Stimulated activated naive CD8-positive, alpha-beta T cell treated with anti-CD3 and anti-CD28 coated beads, Interleukin-15, amount 100 ng/mL, for 72 hours (primary cell): ENCODE measurements at places on chromosomes 5 and 9.

GRCh38 chr5:54332720-54333119 is 22.3 kb upstream of the ARL15 start:
- DNase-seq: no peak

GRCh38 chr5:106854922-106855321 is 815.8 kb downstream of the EFNA5 start:
- DNase-seq: no peak

DNA sequence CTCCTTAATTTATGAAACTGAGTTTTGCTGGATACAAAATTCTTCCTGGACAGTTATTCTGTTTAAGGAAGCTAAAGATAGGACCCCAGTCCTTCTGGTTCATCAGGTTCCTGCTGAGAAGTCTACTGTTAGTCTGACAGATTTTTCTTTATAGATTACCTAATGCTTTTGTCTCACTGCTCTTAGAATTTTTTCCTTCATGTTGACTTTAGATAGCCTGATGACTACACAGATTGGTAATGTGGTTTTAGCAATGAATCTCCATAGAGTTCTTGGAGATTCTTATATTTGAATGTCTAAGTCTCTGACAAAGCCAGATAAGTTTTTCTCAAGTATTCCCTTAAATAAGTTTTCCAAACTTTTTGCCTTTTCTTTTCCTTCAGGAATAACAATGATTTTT is 419.7 kb downstream of the CDH10 start:
- DNase-seq: no peak

DNA sequence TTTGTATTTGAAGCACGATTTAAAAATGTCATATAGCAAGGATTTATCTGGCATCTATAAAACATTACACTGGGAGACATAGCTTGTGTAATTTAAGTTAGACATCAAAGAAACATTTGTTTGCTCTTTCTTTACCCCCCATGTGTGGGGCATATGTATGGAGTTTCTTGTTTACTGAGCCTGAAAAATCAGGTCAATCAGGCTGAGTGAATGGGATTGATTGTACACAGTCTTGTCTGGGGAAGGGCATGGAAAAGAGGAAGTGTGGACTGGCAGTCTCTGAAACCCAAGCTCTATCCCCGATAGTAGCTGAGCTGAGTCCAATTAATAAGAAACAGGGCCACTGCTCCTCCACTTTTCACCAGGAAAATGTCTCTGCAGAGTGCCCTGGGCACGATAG is 49.4 kb downstream of the SLC46A2 start:
- no peak for DNase-seq

DNA sequence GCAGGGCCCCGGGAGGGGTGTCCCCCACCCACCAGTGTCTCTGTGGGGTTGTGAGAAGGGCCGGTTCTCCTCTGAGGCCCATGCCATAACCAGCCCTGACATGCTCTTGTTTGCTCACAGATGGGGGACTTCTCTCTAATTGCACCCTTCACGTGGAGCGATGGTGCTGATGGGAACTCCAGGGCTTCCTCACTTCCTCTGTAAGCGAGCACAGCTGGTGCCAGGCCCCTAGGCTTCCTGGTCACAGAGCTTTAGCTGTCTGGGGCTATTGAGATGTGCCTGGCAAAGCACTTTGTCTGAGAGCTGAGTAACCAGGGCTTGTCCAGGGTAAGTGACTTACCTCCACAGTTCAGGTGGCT is 36.4 kb downstream of the PHF2 start:
- no peak for DNase-seq

DNA sequence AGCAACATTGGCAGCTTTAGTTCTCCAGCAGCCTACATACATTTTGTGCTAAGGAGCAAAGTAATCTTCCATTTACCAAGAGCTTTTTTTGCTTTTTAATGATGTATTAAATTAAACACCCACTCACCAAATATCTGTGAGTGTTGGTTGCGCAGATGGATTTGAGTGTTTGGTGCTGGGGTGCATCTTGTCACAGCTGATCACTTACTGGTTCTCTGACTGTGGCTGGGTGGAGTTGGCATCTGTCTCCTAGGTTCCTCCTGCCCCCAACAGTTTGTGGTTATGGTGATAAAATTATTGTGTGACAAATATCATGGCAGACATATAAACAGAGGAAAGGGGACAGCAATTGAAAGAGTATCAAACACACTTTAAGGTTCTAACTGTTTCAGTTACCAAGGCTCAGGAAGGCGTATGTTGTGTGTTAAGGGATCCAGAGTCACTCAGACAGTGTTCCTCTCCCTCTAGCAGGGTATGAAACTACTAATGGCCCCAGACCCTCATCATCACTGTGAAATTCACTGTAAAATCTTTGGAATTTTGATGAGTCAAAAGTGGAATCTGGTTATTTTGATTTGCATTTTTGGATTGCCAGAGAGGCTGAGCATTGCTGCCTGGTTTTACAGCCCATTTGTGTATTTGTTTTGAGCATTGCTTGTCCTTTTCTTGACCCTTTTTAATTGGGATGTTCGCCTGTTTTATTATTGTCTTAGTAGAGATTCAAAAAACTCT is 81.7 kb downstream of the PDE8B start:
- DNase-seq: no peak
